Activated CD4-positive, alpha-beta T cell treated with anti-CD3 and anti-CD28 coated beads, Interleukin-2, Interleukin-6, amounts not matched to agents 100 ng/mL and 50 ng/mL, durations not matched to agents 16 hours and 8 hours (primary cell): ENCODE measurements at places on chromosomes 12 and 14.

DNA sequence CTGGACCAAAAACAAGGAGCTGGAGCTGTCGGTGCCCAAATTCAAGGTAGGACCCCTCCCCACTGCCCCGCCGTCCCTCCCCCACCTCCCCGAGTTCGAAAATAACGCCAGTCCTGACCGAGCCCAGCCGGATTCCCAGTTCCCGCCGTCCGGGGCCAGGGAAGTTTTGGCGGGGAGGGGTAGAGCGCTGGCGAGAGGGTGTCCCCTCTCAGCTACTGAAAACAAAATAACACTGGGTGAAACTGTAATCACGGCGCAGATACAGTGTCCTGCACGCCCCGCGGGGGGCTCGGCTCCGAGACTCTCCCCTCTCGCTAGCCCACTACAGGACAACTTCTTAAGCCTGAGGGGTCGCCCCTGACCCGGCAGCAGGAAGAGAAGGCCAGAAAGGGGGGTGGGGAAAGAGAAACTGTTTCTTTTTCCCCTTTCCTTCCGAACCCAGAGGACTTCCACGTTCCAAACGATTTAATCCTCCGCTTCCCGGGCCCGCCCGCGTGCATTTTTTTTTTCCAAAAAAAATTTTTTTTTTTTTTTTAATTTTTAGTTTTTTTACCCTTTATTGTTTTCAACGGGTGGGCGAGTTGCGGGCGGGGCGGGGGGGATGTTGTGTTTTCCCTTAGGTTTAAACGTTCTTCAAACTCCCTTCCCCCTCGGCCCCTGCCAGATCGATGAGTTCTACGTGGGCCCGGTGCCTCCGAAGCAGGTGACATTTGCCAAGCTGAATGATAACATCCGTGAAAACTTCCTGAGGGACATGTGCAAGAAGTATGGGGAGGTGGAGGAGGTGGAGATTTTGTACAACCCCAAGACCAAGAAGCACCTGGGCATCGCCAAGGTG is 1.6 kb downstream of the SETD1B start:
- DNase-seq, result no peak

- no peak for DNase-seq
Measured at GRCh38 chr12:95641299-95641952, 90.2 kb upstream of the USP44 start.

DNA sequence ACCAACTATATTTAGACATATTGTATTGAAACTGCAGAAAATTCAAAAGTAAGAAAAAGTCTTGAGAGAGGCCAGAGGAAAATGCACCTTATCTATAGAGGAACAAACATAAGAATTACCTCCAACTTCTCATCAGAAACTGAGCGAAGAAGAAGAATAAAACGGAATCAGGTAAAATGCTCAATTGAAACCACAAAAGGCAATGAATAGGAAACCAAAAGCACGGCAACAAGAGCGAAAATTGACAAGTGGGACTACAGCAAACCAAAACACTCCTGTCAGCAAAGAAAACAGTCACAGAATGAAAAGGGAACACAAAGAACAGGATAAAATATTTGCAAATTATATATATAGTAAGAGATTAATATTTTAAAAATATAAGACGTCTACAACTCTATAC is 61.9 kb upstream of the PARP11 start:
- DNase-seq, result peak; percentile 15

- DNase-seq, result peak; percentile 58
Measured at GRCh38 chr12:108730365-108731104, 783 bp downstream of the CORO1C start.

GRCh38 chr14:73262427-73263183 is 25.3 kb downstream of the PAPLN start:
- DNase-seq, result no peak

- DNase-seq, result peak; percentile 55
Measured at GRCh38 chr12:53053218-53054111, 3.6 kb downstream of the TNS2 start.

- DNase-seq, result no peak
Measured at GRCh38 chr12:95066091-95066855, 7.1 kb downstream of the NR2C1 start.

GRCh38 chr14:99564256-99564925 is 39.6 kb downstream of the CCDC85C start:
- DNase-seq, result no peak

DNA sequence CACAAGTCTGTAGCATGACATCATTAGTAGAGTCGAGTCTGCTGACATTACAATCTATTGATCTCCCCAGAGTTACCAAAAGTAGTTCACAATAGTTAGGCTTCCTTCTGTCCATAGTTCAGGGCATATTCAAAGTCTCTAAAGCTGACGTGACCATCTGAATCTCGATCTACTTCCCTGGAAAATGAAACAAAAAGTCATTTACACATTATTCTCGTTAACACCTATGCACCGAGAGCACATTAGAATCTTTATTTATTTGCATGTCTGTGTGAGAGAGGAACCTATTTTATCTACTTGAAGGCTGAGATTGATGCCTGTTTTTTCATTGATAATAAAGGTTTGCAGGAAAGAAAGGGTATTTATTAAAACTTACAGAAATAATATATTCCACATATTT is 157.4 kb downstream of the EFCAB11 start:
- DNase-seq, result no peak

- DNase-seq, result no peak
Measured at GRCh38 chr12:21073129-21073528, 57.9 kb upstream of the SLCO1B1 start.

DNA sequence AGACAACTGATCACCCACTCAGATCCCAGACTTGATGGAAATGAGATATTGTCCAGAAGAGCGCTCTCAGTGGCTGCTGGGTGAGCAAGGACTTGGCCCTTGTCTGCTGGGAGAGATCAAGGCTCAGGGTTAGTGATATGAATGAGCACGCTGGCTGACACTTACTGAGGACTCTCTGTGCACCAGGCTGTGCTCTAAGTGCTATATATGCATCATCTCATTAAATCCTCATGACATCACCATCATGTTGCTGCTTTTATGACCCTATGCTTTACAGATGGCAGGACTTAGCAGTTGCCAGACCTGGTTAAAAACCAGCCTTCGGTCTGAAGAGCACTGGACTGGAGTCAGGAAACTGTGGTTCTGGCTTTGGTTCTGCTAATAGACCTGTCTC is 260.9 kb downstream of the VRK1 start:
- DNase-seq, result no peak

DNA sequence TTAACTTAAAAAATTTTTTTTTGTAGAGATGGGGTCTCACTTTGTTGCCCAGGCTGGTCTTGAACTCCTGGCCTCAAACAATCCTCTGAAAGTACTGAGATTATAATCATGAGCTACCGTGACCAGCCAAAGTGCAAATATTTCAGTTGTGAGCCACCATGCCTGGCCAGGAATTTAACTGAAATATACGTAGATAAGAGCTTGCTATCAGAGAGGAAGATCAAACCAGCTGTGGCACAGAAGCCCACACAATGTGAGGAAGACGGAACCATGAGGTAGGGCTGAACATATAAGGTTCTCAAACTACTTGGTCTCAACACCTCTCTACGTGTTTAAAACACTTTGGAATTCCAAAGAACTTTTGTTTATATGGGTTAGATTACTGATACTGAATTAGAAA is 29.1 kb downstream of the ATG14 start:
- no peak for DNase-seq

DNA sequence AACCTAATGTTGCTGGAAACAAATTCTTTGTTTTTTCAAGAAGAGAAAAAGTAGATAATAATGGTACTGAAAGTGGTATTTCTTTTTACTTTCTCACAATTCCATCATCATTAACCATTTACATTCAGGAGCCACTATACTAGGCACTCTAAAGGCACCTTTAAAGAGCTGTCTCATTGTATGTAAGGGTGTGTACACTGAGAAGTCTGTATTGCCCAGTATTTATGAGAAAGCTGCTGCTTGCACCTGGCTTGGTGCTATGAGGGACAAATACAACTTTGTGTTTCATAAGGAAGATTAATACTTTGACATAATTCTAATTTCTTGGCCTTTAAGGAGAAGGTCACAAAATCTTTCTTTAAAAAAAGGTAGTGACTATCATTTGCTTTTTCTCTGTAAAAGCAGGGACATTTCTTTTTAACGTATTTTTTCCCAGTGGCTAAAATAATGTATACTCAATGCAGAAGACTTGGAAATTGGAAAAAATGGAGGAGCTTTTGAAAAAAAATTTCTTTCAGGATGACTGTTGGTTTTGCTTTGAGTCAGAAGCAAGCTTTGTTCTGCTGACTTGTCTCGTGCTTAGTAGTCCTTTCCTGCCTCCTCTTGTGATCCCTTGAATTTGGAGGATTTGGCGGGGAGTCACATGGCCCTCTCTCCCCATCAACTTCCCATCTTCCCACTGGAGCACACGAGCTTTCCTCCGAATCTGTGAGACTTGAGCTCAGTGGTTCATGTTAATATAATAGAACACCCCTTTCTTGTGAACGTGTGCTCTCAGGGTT is 50.1 kb downstream of the RASSF3 start:
- DNase-seq, result peak; percentile 74

GRCh38 chr12:15788233-15789219 is 662 bp downstream of the EPS8 start:
- DNase-seq, result peak; percentile 24

DNA sequence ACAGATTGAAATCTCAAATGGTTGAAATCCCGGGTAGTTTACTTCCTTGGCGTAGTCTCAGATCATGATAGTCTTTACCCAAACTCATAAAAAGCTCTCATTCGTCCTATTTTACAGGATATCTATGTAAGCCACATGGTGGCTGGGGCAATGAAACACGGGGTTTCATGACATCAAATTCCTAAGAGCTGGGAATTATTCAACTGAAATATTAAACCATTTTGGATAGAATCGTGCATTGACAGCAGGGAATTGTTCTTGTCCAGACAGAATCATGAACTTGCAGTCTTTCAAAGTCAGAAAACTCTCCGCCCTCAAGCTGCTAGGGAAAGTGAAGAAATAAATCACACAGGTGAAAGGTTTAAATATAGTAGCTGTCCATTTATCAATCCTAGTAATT is 33.2 kb upstream of the PRKAB1 start:
- no peak for DNase-seq

DNA sequence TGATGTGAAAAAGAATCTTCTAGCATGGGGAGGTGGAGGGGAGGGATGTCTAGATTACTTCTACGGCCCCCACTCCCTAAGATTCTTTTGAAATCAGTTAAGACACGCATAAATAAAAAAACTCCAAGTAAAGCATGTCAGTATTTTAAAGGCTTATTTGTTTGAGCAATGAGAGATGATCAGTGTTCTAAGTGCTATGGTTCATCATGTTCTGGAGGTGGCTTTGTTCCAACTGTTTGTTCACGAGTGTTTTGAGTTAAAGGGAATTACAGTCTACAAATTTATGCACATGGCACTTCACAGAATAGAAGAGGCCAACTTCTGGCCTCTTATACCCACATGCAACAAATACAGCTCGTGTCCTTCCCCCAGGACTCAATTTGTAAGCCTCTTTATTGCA is 394.9 kb downstream of the RAD51B start:
- DNase-seq, result no peak

- no peak for DNase-seq
Measured at GRCh38 chr12:24078318-24078765, 128.9 kb upstream of the SOX5 start.

DNA sequence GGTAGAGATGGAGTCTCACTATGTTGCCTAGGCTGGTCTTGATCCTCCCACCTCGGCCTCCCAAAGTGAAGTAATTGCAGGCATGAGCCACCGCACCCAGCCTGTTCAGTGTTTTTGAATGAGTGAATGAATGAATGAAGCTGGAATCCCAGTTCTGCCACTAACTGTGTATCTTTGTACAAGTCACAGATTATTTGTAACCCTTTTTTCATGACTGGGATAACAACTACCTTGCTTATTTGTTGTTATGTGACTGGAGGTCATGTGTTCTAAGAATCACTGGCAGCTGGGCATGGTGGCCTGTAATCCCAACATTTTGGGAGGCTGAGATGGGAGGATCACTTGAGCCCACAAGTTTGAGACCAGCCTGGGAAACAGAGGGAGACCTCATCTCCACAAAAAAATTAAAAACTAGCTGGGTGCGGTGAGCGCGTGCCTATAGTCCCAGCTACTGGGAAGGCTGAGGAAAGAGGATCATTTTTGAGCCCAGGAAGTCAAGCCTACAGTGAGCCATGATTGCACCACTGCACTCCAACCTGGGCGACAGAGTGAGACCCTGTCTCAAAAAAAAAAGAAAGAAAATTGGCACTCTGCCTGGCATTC is 13.3 kb upstream of the NUMB start:
- DNase-seq, result no peak

- peak; percentile 31 for DNase-seq
Measured at GRCh38 chr12:50740307-50740706, 23.6 kb upstream of the ATF1 start.

DNA sequence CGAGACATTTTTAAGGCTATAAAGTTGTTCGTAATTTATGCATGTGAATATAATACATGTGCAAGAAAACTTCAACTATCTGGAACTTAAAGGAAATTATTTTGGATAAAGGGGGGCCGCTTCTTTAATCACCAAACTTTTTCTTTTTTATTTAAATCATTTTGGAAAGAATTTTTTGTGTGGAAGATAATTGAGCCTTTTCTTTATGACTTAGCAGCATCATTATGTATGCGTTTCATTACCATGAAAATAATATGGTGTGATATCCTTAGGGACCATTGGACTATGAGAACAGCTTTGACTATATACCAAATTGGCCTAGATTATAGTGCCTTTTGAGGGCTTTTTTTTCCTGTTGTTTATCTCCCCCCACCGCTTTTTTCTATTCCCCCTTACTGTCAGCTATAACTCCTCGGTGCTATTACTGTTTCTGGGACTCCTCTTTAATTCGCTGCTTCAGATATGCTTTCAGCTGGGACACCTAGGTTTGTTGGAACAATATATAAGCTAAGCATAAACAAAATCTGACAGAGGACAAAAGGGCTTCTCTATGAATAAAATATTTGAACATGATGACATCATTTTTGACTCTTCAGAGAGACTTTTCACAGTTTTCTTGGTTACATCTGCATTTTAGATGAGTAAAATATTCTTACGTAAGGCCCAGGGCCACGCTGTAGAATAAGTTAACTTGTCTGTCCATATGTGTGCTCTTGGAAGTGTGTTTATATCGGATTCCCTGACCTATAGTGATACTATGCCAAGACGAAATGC is 392.7 kb downstream of the NPAS3 start:
- no peak for DNase-seq

GRCh38 chr14:94020267-94020666 is 5.9 kb upstream of the OTUB2 start:
- DNase-seq, result no peak

GRCh38 chr14:92733007-92733406 is 15.4 kb downstream of the LGMN start:
- no peak for DNase-seq

GRCh38 chr14:76640923-76641395 is 120.3 kb upstream of the VASH1 start:
- DNase-seq, result no peak

DNA sequence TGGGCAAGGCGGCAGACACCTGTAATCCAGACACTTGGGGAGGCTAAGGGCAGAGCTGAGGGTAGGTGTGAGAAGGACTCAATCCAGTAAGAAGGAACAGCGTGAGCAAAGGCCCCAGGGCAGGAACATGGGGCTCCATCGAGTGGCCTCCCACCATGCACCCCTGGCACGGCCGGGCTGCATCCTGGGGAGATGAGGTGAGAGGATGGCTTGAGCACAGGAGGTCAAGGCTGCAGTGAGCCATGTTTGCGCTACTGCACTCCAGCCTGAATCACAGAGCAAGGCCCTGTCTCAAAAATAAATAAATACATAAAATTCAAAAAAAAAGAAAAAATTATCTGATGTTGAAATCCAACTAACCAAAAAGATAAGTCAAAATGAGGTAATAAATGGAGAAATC is 58.5 kb downstream of the ARL6IP4 start:
- DNase-seq, result no peak
